ENCODE measurements at places on chromosomes 5 and 9. TPM values are rescaled to one million over a fixed set of nuclear protein-coding genes. Genes with fewer than 3 reads are reported as not detected.

DNA sequence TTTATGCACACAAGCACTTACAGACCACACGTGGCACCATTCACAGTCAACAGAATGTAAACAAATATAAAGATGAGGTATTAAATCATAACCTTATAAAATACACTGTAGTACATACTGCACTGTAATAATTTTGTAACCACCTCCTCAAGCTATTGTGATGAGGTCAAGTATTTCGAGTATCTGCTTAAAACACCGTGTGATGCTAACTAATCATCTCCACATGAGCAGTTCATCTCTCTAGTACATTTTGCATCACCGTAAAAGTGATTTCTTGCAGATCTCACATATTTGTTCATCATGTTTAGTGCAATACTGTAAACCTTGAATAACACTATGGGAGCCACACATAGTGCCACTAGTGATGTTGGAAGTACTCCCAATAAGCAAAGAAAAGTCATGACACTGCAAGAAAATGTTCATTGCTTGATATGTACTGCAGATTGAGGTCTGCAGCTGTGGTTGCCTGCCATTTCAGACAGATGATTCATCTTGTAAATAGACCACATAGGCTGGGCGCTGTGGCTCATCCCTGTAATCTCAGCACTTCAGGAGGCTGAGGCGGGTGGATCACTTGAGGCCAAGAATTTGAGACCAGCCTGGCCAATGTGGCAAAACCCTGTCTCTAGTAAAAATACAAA, 44.3 kb downstream of the FOXB2 start:
- H3K27me3 ChIP-seq, result no peaks in the 10 kb centered on the region
- no peaks in the 10 kb centered on the region for H3K4me1 ChIP-seq
- no peaks in the 10 kb centered on the region for H3K36me3 ChIP-seq
- DNase-seq, result no peak

DNA sequence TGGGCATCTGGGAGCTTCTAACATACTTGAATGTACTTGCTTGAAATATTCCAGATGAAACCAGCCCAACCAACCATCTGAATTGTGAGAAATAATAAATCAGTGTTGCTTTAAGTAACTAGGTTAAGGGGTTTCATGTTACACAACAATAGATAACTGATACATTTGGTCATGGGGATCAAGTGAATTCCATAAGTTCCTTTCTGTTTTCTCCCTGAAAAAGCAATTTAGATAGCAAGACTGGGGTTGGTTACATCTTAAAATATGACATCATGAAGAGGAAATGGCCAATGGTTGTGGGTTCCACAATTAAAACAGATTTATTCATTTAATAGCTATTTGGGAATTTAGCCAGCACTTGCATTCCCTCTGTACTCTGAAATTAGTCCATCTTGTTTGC, 559.7 kb downstream of the TLR4 start:
- H3K36me3 ChIP-seq, result no peaks in the 10 kb centered on the region

C5orf52 gene
- total RNA-seq, result not detected

DNA sequence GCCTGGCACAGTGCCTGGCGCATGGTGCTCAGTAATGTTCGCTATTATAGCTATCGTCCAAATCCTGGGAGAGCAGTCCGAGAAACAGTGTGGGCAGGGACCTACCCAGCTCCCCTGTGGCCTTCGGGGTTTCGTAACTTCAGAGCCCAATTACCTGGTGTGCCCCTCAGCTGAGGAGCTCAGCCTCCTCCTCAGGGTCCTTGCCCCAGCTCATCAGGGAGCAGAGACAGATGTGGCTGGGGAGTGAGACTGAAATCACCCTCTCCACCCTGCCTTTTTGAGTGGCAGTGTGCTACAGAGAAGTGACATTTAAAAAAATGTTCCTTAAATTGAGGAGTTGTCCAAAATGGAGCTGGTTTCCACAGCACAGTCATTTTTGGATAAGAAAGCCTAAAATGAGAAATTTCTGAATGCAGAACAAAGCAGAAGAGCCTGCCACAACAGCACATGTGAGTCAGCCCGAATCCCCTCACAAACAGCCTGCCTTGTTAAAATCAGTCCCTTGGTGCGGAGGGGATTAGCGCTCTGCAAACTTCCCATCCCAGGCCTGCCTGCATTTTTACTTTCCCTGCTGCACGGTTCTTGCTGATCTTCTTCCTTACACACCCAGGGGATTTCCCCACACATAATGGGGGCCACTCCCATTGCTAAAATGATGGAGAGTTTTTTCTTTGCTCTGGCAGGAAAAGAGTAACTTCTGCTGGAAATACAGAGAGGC, 78.1 kb upstream of the PITX1 start:
- H3K4me3 ChIP-seq, result no peak overlapping the region
- no peaks in the 10 kb centered on the region for H3K4me1 ChIP-seq
- H3K36me3 ChIP-seq, result no peaks in the 10 kb centered on the region
- no peak overlapping the region for H3K27ac ChIP-seq
- DNase-seq, result no peak

- no peaks in the 10 kb centered on the region for H3K36me3 ChIP-seq
- no peak overlapping the region for H3K27ac ChIP-seq
- no peak for DNase-seq
- H3K4me3 ChIP-seq, result no peak overlapping the region
Observed at GRCh38 chr5:162842727-162843126, 594.7 kb upstream of the CCNG1 start.

- no peak for DNase-seq
- H3K27ac ChIP-seq, result no peak overlapping the region
- H3K4me1 ChIP-seq, result no peaks in the 10 kb centered on the region
Observed at GRCh38 chr9:124218438-124218982, 39.2 kb upstream of the NEK6 start.

- DNase-seq, result no peak
- H3K4me1 ChIP-seq, result no peaks in the 10 kb centered on the region
- H3K4me3 ChIP-seq, result no peak overlapping the region
- H3K36me3 ChIP-seq, result no peaks in the 10 kb centered on the region
Observed at GRCh38 chr5:77709993-77710685, 66.0 kb downstream of the TBCA start.
